ENCODE measurements at places on chromosomes 3 and 15.

GRCh38 chr3:49302613-49303012 is 25.6 kb upstream of the C3orf62 start:
- no peak for DNase-seq

DNA sequence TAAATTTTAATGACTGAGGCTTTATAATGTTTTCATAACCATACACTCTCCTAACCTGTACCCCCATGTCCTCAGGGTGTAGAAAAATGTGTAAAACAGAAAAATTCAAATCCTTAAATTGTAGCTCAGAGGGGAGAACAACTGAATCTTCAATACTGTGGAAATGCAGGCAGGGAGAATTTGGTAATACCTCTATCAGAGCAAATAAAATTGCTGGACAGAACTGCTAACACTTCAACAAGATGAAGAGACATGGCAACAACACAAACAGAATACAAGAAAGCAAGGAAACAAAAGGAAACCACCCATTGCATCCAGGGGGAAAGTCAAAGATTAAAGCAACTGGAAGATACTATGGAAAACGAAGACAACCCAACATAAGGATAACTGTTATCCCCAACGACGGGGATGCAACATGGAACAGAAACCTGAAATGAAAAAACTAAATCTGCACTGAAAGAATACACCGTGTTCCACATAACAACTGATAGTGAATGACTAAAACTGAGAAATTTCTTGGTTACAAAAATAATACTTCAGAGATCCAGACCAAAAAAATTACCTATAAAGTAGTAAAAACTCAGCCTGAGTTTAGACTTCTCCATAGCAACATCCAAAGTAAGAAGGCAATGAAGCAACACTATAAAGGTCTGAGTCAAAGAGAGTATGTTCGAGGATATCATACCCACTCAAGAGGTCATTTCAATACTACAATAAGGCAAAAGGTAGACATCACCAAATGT is 48.5 kb downstream of the HACD2 start:
- no peak for DNase-seq

- no peak for DNase-seq
These were observed 41.5 kb downstream of the CP start for GRCh38 chr3:149180057-149180573.

DNA sequence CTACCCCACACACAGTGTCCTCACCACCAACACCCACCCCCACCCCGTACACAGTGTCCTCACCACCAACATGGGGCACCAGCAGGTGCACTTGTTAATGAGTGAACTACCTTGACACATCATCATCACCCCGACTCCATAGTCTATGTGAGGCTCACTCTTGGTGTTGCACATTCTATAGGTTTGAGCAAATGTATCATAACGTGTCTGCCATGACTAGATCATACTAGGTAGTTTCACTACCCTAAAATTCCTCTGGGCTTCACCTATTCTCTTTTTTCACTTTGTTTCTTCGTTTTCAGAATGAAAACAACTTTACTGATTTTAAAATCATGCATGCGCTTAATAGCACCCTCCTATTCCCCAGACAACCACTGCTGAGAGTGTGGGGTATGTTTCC is 102.6 kb upstream of the SLC6A6 start:
- DNase-seq = no peak

GRCh38 chr3:42582474-42583070 is 805 bp upstream of the SEC22C start:
- DNase-seq = no peak

GRCh38 chr3:168545591-168545990 is 449.9 kb upstream of the GOLIM4 start:
- no peak for DNase-seq

GRCh38 chr15:36951731-36952247 is 148.6 kb downstream of the MEIS2 start:
- no peak for DNase-seq

DNA sequence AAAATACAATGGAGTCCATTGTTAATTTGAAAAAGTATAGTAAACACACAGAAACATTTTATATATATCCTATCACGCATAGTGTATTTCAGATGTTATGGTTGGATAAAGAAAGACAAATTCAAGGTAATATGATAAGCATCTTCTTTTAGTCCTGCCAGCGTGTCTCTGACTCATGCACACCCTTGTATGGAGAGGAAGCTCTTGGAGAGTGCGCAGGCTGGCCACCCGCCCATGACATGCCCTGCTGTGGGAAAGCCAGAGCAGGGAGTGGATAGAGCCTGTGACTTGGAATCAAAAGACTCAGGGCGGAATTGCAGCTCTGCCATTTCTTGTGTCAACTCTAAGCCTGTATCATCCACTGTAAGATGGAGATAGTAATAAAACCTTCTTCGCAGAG is 23.0 kb upstream of the COPG1 start:
- DNase-seq = no peak

GRCh38 chr3:193589616-193590015 is 3.4 kb upstream of the OPA1 start:
- no peak for DNase-seq

DNA sequence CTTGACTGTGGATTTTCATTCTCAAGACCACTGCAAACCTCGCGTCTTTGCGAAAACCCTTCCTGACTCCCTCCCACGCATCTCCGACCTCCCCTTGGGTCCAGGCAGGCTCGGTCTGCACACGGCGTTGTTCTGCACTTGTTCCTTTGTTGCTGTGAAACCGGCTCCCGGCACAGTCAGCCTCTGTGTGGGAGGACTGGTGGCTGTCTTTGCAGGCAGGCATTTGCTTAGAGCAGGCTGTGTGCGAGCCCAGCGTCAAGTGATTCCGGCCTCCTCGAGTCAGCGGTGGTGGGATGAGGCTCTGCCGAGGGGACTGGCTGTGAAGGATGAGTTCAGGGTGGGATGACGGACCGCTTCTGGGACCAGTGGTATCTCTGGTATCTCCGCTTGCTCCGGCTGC is 102.6 kb upstream of the ROPN1 start:
- no peak for DNase-seq

DNA sequence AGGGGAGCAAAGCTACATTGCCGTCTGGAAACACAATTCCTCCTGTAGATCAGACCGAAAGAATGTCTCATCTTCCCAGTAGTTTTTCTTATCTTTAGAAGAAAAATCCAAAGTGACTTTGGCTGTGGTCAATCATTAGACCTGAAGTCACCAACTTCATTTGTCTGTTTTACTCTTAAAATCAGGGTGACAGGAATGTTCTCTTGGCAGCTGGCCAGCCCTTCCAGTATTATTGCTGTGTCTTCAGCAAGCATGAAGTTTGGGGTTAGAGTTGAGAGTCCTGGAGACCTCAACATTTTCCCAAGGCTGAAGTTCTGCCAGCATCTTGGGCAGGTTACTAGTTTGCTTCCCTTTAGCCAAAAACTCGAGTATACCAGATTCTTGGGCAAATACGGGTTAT is 32.5 kb downstream of the RSL24D1 start:
- no peak for DNase-seq

GRCh38 chr15:80684697-80685096 is 10.4 kb upstream of the ABHD17C start:
- no peak for DNase-seq

DNA sequence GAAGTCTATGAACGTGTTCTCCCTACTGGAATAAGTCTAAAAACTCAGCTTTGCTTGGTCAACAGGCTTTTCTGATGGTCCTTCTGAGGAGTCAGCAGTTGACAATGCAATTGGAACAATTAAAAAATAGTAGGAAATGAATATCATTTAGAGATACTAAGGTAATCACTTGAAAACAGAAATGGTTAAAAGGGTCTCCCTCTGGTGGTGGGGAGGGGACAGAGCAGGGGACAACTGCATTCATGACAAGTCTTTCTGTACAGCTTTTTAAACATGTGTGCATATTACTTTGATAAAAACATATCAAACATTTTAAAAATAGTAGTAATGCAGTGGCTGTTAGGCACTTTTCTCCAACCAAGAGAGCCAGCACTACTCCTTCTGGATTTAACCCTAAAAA is 119.9 kb upstream of the FHIT start:
- no peak for DNase-seq

Measured in NCI-H187 (cell line).